ENCODE measurements at places on chromosomes 5 and 9.

GRCh38 chr9:113005777-113006176 is 6.2 kb downstream of the ZNF883 start:
- no peak for DNase-seq

DNA sequence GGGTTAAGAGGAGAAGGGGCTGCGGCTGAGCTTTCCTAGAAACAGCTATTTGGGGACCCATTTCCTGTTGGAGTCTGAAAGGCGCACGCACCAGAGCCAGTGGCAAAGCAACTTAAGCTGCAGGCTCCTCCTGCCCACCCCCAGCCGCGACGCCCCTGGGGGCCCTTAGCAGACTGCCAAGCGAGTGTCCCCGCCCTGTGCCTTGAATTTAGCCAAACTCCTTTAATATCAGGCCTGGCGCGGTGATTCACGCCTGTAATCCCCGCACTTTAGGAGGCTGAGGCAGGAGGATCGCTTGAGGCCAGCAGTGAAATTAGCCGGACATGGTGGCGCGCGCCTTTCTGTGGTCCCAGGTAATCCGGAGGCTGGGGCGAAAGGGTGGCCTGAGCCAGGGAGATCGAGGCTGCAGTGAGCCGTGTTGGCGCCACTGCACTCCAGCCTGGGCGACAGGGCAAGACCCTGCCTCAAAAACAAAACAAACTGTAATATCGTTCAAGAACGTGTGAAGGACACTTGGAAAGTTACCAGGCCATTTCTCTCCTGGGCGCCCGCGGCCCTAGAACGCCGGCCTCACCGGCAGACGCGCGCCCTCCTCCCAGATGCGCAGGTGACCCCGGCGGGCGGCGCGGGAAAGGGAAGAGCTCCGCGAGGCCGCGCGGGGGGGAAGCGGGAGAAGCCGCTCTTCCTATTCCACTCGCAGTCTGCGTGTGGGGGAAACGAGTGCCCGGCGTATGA is 1.0 kb upstream of the F2R start:
- DNase-seq, result peak; percentile 24

DNA sequence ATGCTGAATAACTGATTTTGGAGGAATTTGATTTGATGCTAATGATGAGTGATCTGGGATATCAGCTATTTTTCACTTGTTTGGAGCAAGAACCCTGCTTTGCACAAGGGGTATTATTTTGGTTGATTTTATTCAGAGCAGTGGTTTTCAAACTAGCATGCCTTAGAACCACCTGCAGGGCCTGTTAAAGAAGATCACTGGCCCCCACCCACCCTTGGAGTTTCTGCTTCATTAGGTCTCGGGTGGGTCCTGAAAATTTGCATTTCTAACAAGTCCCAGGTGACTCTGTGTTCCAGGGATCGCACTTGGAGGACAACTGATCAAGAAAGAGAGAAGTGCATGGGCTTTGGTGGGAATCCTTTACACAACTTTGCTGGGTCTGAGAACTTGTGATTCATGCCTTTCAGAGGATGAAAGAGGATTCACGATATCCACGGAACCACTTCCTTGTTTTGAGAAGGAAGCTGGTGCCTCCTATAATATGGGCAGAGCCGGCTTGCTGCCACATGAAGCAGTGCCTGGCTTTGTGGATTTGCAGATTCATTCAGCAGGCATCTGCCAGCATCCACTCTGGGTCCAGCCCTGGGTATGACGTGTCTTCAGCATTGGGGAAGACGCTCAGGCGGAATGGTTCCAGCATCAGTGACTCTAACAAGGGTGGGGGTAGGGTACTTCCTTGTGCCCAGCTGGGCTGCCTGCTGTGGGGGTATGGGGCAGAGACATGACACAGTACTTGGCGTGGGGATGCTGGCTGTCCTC is 106.6 kb upstream of the PITX1 start:
- DNase-seq, result peak; percentile 24

DNA sequence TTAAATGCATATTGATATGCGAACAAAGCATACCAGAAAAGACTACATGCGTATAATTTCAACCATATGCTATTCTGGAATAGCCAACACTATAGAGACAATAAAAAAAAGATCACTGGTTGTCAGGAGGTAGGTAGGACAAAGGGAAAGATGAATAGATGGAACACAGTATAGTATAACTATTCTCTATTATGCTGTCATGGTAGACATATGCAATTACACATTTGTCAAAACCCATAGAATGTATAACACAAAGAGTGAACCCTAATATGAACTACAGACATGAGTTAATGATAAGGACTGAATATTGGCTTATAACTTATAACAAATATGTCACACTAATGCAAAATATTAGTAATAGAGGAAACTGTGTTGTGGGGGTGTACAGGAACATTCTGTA is 460.8 kb downstream of the TAF11L14 start:
- no peak for DNase-seq

DNA sequence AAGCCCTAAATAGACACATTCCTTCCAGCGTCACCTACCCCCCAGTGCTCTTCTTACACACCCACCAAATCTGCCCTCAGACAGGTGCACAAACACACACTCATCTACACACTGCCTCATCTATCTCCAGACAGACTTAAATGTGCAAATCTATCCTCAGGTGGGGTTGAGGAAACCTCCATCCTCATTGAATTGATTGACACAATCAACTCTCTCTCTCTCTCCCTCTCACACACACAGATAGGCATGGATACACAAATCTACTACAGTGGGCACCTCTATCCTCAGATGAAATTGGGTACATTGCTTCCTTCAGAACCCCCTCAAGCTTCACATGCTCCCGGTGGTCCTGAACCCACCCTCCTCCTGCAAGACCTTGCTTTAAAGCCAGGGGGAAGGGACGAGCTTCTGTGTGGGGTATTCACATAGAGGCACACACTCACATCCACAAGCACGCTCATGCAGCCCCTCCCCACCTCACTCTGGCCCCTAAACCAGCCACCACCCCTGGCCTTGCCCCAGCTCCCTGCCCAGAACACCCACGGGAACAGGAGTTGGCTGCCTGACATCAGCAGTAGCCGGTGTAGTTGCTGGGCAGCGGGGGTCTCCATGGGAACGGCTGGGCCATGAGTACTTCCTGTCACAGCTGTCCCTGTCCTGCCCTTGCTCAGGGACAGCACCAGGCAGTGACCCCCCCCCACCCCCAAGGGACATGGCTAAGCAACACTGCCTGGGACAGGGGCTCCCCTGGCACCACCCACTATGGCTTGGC is 22.8 kb downstream of the PCDH1 start:
- DNase-seq, result no peak

DNA sequence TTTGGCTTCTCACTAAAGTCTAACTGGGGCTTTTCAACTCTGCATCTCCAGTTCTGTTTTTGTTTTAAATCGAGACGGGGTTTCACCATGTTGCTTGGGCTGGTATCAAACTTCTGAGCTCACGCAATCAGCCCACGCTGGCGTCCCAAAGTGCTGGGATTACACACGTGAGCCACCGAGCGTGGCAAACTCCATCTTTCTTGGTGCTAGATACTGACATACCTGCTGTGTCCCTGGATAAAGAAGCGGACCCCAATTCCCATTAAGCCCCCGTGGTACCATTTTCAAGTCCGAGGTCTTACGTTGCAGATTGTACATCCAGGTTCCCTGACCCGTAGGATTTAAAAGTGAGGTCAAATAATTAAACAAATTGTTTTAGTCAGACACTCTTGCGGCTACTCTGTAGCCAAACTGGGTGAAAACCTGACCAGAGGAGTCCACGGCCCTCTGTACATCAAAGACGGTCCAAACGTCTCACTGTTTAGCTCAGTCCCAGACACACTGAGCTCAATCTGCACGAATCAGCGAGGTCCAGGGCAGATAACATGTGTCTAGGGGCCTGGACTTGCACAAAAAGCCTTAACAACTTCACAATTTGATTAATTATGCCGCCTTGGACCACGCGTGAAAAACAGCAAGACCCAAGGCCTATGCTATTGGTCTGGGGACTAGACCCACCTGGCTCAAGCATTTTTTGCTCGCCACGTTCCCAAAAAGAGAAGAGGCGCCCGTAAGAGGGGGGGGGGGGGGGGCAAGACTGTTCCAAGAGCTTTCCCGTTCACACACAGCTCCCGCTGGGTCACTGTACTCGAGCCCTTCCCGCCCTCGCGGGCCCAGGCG is 727 bp upstream of the DNAJA1 start:
- DNase-seq, result peak; percentile 75

- DNase-seq, result peak; percentile 38
Measured at GRCh38 chr5:93585767-93586385, 2.9 kb downstream of the NR2F1 start.

GRCh38 chr5:84599964-84600363 is 215.3 kb upstream of the EDIL3 start:
- no peak for DNase-seq

DNA sequence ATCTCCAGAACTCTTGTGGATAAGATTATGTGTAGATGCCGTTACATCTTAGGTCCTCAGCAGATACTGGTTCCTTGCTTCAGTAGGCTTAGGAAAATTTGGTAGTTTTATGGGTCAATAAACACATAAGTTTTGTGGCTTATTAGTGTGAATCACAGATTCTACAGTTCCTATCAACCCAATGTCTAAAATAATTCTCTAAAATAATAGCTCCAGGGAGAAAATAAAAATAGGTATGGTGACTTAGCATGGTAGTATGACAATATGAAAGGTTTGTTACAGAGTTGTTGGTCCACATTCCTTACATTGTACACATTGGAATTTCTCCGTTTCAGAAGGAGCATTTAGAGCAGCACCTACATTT is 91.7 kb downstream of the AOPEP start:
- no peak for DNase-seq

DNA sequence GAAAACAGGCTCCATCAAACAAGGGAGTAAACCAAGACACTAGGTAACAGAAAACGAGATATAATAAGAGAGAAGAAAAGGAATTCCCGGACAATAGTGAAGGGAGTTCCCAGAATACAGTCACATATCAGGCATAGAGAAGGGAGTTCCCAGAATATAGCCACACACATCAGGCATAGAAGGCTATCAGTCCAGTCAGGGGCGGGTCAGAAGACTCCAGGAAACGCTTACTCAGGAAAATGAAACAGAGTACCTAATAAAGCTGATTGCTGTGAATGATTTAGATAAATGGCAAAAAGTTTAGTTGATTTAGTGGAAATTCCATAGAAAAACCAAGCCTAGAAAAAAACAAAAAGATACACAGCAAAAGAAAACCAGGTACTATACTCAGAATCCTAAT is 4.9 kb downstream of the TOMM5 start:
- DNase-seq, result peak; percentile 26

GRCh38 chr9:119675951-119676350 is 306.7 kb upstream of the BRINP1 start:
- no peak for DNase-seq

DNA sequence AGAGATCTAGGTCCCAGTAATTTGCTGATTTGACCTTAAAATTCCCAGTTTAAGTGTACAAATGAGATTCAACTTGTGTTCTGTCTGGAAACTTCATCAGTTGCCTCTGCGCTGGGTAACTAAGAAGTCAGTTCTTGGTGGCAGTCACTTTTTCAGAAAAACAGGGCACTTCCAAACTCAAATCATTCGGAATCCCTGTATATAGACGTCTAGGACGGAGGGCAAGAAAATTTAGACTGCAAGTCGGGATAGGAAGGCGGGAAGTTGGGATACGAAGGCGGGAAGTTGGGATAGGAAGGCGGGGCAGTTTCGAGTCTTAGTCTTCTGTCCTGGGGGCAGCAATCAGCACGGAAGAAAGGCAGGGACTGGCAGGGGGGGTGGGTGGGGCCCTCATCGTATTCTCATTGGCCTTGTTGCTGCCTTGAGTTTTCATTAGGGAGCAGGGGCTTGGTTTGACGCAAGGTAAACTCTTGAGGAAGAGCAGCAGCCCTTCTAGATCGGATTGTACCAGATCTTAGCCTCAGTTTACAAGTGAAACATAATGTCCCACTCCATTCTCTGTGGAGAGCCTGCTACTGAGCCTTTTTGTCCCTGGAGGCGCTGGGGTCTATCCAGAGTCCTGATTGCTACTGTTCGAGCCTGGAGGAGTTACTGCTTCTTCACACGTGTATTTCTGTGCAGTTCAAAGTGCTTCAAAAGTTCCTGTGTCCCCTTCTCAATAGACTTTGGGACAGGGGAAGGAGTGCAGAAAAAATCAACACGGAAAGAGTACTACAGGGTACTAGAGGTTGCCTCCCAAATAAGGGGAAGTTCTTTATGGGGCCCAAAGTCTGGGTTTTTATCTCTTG is 2.7 kb upstream of the PURA start:
- DNase-seq, result peak; percentile 54

All from erythroblast (primary cell).